Activated CD4-positive, alpha-beta T cell treated with anti-CD3 and anti-CD28 coated beads, Interleukin-2, Interleukin-6, amounts not matched to agents 100 ng/mL and 50 ng/mL, durations not matched to agents 16 hours and 8 hours (primary cell): ENCODE measurements at places on chromosomes 3 and 15.

DNA sequence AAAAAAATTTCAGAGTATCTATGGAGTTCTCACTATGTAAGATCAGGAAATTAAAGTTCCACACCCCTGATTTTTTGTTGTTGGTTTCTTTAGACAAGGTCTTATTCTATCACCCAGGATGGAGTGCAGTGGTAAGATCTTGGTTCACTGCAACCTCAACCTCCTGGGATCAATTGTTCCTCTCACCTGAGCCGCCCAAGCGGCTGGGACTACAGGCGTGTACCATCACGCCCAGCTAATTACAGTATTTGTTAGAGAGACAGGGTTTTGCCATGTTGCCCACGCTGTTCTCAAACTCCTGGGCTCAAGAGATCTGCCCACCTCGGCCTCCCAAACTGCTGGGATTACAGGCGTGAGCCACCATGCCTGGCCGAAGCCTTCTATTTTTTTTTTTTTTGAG is 12.4 kb downstream of the QRICH1 start:
- DNase-seq: no peak

DNA sequence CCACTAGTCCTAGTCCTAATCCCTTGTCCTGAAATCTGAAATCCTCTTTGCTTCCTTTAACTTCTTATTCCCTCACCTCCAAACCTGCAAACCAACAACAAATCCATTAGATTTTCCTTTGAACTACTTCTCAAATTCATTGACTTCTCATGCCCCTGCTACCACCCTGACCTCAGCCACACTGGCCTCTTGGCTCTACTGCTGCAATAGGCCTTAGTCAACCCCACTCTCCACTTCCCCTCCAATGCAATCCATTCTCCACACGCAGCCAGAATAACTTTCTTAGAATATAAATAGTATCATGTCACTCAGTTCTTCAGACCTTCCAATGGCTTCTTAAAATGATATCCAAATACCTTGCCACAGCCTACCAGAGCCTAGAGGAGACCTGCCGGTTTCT is 131.1 kb upstream of the GADL1 start:
- no peak for DNase-seq

GRCh38 chr3:149553781-149554451 is 79.4 kb downstream of the TM4SF4 start:
- DNase-seq: no peak

DNA sequence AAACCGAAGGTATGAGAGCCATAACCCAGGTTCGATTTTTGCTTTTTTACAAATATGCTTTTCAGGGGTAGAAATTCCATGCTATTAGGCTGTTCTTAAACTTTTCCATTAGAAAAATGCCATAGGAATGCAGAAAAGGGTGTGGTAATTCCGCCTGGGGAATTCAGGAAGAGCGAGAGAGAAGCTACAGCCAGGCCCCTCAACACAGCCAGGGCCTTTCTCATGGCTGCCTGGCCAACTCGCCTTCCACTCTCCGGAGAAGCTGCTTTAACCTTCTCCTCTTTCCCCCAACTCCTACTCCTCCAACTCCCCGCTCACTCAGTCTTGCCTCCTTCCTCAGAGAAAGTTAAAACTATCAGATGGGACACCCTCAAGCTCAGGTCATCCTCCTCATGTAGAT is 9.1 kb upstream of the TICRR start:
- DNase-seq: no peak

- DNase-seq: no peak
Measured at GRCh38 chr3:65871305-65872141, 167.2 kb downstream of the MAGI1 start.

- DNase-seq: peak; percentile 31
Measured at GRCh38 chr15:89665449-89666181, 10.3 kb upstream of the KIF7 start.

GRCh38 chr15:52103217-52104207 is 9.1 kb downstream of the BCL2L10 start:
- DNase-seq: peak; percentile 48

DNA sequence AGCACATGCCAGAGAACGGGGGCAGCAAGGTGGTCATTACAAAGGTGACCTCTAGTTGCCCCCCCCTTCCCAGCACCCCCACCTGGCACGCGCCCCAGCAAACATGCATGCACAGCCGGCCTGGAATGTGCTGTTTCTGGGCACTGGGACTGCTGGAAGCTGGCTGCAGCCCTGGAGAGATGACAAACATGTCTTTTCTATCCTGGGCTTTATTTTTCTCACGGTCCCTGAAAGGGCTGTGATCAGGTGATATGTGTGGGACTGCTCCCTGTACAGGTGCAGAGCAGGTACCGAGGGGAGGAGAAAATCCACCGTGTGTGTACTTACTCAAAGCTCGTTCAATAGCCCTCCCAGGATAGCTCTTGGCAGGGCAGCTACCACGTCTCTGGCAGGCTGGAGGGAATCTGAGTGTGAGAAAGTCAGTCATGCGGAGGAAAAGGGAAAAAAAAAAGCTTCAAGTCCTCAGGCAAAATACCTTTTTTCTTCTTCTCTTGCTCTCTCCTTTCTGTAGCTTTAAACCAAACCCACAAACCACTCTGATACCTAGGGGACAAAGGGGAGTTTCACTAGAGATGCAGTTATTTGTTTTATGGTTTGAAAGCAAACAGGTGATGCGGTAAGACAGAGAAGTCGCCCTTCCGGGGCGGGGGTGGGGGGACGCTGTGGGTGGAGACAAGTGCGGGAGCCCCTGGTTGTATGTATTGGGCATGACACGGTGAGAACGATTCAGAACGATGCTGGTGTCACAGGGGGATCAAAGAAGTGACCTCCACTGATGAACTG is 5.0 kb upstream of the HES1 start:
- no peak for DNase-seq

- no peak for DNase-seq
Measured at GRCh38 chr3:45510519-45510918, 84.0 kb upstream of the LIMD1 start.

- no peak for DNase-seq
Measured at GRCh38 chr15:79736435-79737000, 160.3 kb downstream of the MTHFS start.

DNA sequence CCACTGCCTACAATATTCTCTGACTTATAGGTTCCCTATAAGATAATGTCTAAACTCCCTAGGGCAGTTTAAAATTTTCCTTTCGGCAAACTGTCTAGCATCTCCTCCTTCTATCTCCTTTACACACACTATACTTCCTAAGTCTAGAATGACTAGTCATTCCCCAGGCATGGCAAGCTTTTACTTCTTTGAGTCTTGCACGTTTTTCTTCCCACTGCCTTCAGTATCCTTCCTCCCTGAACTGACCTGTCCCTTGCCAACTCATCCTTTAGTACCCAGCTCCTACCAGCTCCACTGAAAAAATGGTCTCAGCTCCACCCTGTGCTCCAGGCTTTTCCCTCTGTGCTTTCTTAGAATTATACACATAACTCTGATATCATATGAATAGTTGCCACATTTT is 93.8 kb upstream of the KBTBD8 start:
- DNase-seq: no peak

GRCh38 chr15:71610728-71611552 is 199.4 kb upstream of the NR2E3 start:
- no peak for DNase-seq

DNA sequence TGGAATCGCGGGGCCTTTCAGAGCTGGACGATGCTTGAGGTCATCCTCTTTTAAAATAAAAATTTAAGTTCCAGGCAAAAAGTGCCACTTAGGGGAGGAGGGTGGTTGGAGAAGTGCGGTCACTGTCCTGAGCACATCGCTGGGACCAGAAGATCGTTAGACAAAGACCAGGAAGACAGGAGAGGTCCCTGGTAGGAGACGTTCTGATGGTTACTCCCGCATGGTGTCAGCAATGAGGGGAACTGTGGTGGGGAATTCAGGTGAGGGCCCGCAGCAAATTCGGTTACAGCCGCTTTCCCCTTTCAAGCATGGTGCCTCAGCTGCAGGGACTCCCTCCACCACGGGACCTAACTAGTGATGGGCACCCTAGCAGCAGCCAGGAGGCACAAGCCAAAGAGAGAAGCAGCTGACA is 1.0 kb upstream of the ISY1 start:
- peak; percentile 49 for DNase-seq

DNA sequence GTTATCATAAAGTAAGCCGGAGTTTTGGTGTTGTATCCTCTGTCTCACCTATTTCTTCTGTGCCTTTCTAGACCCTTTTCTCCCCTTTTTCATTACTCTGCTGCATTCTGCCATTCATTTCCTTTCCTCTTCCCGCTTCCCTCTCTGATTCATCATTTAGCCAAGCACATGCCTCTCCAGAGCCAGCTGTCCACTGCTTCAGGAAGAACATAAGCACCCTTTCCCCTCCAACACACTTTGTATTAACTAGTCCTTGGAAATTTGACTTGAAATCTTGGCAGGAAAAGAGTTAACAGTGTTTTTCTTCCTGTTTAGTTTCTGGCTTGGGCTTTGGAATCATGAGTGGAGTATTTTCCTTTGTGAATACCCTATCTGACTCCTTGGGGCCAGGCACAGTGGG is 9.7 kb downstream of the APH1B start:
- no peak for DNase-seq

DNA sequence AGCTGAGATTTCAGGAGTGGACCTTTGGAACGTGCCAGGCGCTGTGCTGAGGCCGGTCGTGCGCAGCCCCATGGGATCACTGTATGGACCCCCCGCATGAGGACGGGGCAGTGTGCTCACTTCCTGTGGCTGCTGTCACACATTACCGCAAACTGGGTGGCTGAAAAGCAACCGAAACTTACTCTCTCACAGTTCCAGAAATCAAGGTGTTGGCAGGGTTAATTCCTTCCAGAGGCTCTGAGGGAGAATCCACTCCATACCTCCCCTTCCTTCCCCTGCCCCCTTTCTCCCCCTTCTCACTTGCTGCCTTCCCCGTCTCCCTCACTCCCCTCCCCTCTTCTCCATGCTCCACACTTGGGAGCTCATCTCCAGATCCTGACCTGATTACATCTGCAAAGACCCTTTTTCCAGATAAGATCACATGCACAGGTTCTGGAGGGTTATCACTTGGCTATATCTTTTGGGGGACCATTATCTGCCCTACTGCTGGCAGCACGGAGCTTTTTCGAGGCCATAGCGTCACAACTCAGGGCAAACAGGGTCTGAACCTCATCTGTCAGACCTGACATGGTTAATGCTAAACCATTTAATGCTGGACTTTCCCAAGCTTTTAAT is 41.2 kb downstream of the KLF13 start:
- DNase-seq: peak; percentile 63

DNA sequence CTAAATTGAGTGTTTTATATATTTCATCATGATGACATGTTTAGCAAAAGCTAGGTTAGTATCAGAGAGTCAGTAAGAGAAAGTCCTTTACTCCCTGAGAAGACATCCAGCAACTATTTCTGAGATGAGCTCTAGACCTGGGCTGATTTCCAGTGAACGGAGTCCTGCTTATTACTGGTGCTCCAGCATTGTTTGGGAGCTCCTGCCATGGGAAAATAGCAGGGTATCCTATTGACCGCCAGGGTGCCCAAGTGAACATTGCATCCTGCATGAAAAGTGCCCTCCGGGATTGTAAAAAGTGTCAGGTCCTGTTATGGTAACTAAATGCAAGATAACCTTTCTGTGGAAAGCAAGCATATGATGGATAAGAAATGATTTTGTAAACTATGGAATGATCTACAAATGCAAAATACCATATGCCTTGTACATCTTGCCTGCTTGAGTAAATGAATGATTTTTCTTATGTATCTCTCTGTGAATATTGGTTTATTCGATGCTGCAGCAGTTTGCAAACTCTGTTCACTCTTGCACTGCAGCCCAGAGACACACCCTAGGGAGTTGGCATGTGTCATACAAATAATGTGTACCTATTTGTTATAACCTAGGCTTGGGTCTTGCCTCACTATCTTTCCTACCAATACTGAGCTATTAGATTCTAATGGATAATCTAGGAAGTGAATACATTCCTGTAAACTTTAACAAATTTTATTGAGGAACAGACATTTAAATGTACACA is 96.7 kb downstream of the IL5RA start:
- DNase-seq: no peak

- no peak for DNase-seq
Measured at GRCh38 chr15:26051761-26052675, 188.9 kb upstream of the ATP10A start.

DNA sequence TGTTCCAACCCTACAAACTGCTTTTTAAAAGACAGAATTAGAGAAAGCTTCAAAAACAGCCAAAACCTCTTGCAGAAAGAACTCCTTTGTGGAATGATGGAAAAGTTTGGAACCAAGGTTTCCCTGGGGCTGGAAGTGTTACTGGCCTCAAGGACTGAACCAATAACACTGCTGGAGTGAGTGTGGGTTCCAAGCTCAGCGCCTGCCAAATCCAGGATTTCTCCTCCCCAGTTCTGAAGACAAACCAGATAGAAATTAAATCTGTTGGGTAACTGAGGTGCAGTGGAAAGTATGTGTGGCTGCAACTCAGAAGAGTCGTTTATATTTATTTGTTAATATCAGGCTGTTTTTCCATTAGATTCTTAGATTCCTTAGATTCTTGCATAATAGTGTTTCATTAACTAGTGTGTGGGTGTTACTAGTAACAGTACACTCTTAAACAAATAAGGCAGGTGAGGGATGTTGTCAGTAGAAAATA is 66.5 kb upstream of the FNDC3B start:
- DNase-seq: no peak

GRCh38 chr3:59559721-59560435 is 510.1 kb upstream of the CFAP20DC start:
- DNase-seq: peak; percentile 85

- no peak for DNase-seq
Measured at GRCh38 chr15:40075298-40076044, 33.2 kb downstream of the BMF start.

DNA sequence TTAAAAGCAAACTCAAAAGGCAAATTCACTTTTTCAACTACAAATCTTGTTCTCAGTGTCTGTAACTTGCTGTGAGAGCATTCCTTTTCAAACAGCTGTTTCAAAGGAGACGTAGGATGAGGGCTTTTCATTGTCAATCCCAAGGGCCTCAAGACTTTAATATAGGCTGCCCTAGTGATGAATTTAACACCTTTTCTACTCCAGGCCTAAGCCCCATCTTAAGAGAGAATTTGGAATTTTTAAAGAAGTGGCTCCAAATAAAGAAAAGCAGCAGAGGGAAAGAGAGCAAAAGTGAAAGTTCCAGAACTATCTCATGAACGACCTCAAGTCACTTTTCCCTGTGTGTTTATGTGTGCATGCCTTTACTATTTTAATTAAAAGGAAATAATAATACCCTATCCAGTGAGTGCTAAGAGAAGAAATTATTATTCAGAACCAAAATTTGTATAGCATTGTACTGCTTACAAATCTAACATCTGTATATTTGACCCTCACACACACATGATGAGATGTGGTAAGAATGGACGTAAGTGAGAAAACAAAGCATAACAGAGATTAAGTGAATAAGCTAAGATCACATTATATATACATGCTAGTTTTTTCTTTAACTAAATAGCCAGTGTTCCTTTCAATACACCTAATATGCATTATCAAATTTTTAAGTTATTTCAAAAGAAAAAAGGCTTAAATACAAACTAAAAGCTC is 196.4 kb downstream of the VGLL3 start:
- DNase-seq: no peak

- peak; percentile 81 for DNase-seq
Measured at GRCh38 chr15:101499863-101500713, 10.6 kb upstream of the PCSK6 start.
